ENCODE measurements at places on chromosomes 7 and 10. TPM values are rescaled to one million over a fixed set of nuclear protein-coding genes. Genes with fewer than 3 reads are reported as not detected.

DAGLB gene
- total RNA-seq = 30.2 TPM

SLC37A3 gene
- 41.8 TPM for total RNA-seq

CYP3A4 gene
- total RNA-seq = 0.25 TPM

BAIAP2L1 gene
- 61.2 TPM for total RNA-seq

SFTPD gene
- total RNA-seq = 0.66 TPM

HYAL4 gene
- not detected for total RNA-seq

GIGYF1 gene
- total RNA-seq = 59.7 TPM

BICC1 gene
- total RNA-seq = not detected

CALHM3 gene
- 0.49 TPM for total RNA-seq

- DNase-seq = no peak
Measured at GRCh38 chr7:561631-562373, 42.2 kb upstream of the PDGFA start.

- no peak for DNase-seq
Measured at GRCh38 chr10:128008521-128009250, 101.8 kb downstream of the PTPRE start.

DNA sequence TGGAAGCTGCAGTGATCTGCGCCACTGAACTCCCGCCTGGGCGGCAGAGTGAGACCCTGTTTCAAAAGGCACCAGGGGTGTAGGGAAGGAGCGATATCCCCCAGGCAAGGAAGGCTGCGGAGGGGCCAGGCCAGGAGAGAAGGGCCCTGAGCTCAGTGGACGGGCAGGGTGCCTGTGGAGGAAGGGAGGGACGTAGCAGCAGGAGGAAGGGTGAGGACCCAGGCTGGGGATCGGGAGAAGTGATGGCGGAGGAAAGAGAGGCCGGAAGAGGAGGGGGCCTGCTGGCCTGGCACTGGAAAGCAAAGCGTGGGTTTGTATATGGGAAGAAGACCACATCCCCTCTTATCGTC, 45.6 kb downstream of the ALOX5 start:
- no peak for DNase-seq

GRCh38 chr7:151867912-151868311, 9.0 kb downstream of the PRKAG2 start:
- no peak for DNase-seq

DNA sequence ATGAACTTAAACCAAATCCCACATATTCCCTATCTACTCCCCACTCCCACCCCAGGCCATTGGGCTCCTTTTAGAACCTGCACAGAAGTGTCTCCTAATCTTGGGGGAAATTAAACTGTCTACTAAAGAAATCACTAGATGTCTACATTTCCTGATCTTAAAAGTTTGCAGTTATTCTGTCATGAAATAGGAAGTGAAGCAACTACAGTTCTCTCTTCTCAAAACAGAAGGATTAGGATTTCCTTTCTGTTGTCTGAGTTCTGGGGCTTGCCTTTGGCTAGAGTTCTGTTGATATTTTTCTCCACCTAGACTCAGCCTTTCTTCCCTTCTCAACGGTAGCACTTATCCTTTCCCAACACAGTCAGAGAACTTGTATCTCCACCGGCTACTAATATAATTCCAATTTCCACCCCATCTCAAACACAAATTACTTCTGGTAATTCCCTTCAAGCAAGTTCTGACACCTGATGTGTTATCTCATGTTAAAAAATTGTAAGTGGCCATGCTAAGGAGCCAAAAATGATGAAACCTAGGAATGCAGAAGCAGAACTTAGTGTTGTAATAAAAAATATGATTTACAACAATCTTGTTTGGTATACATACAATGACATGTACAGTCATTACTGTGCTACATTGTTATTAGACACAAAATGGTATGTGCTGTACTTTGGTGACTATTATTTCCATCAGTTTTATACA, 12.1 kb downstream of the OR9A4 start:
- no peak for DNase-seq

GRCh38 chr10:63480237-63480636, 14.5 kb upstream of the JMJD1C start:
- DNase-seq = no peak

GRCh38 chr7:84477786-84478478, 283.3 kb upstream of the SEMA3A start:
- no peak for DNase-seq

DNA sequence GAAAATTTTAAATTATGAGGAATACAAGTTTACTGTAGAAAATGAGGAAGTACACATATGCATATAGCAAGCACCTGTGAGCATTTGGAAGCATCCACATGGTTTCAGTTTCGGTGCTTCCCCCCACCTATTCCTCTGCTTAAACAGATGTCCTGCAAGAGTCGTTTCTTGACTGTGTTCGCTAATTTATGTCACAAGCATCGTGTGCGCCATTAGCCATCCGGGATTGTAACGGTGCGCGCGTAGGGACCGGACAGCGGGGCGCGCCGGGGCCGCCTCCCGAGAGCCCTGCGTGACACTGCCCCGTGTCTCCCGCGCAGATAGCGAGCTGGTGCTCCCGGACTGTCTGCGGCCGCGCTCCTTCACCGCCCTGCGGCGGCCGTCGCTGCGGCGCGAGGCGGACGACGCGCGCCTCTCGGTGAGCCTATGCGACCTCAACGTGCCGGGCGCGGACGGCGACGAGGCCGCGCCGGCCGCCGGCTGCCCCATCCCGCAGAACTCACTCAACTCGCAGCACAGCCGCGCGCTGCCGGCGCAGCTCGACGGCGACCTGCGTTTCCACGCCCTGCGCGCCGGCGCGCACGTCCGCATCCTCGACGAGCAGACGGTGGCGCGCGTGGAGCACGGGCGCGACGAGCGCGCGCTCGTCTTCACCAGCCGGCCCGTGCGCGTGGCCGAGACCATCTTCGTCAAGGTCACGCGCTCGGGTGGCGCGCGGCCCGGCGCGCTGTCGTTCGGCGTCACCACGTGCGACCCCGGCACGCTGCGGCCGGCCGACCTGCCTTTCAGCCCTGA, 90.9 kb downstream of the NEURL1 start:
- no peak for DNase-seq

DNA sequence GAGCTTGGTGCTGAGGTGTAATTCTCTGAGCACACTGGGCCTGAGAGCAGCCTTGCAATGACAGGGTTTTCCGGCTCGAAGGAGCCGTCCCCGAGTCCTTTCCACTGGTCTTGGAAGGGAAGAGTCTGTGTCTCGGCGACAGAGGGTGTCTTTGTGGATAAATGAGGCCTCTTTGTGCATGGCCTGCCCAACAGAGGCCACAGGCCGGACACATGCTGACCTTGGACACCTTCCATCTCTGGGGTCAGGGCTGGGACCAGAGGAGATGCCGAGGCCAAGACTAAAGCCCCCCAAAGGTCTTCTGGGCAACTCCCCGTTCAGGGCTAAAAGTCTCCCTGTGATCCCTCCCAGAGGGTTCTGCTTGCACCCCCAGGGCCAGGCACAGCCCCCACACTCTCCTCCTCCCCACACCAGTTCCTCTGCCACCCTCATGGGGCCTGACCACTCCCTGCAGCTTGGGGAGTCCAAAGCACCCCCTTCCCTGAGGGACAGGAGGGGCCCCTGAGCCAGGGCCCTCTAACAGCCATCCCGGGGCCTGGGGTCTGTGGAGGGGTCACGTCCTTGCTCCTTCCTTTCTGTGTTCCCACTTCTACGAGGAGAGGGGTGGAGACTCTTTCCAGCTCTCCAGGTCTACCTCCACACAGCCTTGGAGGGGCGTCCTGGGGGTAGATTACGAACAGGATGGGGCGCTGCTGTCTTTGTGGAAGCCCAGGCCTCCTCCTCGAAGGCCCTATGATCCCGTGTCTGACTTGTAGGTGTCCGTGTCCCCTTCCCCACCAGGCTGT, 130.6 kb upstream of the FAM20C start:
- DNase-seq = no peak

- no peak for DNase-seq
Measured at GRCh38 chr7:98681951-98682350, 64.9 kb downstream of the NPTX2 start.

DNA sequence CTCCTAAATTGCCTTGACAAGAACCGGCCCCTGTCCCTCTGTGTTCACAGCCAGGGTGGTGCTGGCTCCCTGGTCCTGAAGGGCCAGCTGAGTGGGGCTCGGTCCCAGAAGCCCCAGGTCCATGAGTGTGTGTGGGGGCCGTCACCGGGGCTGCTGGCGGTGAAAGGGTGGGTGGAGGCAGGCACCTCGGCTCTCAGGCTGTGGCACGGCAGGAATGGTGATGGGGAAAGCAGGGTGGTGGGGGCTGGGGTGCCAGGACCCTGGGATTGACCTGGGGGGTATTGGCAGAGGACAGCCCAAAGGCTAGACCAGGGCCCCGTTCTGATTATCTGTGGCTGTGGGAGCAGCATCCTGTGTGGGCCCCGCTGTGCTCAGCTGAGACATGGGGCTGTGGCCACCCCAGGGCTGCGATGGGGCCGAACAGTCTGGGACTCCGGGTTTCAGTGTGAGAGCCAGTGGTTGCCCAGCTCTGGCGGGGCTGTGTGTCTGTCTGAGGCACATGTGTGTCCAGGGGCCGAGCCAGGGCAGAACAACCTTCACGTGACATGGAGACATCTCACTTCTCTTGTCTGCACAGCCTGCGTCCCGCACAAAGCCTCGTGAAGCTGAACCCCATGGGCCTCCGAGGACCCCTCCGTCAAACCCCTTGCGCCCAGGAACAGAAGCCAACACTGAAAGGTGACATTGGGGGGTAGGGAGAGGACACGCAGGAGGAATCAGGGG, 144.2 kb downstream of the ELFN1 start:
- no peak for DNase-seq

Data from HCT116 (cell line).